PC-3 (cell line): ENCODE measurements at places on chromosomes 2 and 18.

DNA sequence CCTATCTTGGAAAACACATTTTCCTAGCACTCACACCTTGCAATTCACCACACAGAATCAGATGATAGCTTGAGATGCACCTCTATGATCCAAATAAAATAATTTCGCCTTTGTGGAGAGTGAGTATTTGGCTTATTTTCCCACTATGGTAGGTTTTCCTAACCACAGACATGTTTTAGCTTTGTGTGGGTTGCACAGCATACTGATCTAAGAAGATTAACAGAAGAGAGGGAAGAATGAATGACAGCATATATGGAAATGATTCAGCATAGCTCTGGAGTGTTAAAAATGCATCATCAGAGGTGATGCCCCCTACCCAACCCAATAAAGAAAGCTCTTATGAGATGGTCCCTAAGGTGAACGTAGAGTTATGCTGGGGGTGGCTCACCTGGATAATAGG, 72.5 kb downstream of the GCA start:
- no peaks in the 10 kb centered on the region for H3K36me3 ChIP-seq
- peaks cover 18% of the 10 kb centered on the region for H3K27me3 ChIP-seq
- H3K4me3 ChIP-seq, result no peak overlapping the region
- H3K4me1 ChIP-seq, result no peaks in the 10 kb centered on the region
- DNase-seq, result no peak

DNA sequence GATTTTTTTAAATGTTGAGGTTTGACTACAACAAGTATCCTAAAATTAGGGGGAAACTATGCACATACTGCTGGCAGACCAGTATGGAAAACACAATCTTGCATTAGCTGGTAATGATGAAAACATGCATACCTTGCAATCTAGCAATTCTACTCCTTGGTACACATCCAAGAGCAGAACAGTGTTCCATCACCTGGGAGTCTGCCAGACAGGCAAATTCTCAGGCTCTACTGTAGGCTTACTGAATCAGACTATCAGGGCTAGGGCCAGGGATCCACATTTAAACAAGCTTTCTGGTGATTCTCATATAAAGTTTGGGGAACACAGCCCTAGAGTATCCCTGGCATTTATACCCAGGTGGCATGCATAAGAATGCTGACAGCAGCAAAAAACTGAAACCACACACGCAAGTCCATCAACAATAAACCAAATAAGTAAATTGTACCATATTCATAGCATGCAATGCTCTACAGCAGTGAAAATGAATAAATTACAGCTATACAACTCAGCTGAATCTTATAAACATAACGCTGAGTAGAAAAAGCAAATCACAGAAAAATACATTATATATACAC, 13.6 kb downstream of the CDH2 start:
- peak; percentile 42 for DNase-seq
- H3K4me3 ChIP-seq, result no peak overlapping the region
- H3K36me3 ChIP-seq, result no peaks in the 10 kb centered on the region
- peaks cover 24% of the 10 kb centered on the region for H3K4me1 ChIP-seq
- H3K27ac ChIP-seq, result no peak overlapping the region

DNA sequence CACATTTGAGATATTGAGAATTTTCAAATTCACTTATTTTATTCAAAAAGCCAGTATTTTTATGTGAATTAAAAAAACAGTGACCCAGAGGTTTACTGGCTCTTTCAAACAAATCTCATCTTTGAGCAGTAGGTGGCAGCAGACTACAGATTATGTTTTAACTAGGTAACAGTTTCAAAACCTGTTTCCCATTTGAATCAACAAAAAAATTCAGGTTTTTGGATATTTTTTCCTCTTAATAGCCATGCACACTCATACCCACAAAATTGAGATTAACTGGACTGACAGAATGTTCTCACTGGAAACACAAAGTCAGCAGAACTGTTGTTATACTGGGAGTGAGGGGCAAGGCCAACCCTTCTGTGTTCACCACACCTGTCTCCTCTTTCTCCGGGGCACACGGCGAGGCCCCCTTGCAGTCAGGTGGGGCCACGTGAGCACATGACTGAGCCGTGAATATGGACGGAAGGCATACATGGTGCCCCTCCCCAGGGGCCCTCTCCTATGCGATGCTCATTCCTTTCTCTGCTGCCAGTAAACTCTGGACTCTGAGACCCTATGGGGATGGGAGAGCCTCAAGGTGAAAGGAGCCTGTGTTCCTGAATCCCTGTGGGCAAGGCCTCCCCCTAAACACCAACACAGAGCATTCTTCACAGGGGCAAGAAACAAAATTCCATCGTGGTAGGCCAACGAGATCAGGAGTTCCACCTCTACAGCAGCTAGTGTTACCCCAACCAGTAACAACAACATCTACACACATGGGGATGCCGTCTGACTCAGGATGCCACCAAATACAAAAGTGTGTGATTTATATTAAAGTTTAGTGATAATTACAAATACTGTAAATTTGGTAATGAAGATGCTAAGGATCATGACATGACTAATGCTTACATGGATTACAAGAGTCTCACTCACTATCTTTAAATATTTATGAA, 80.4 kb downstream of the LPIN2 start:
- H3K4me1 ChIP-seq, result no peaks in the 10 kb centered on the region
- no peaks in the 10 kb centered on the region for H3K27me3 ChIP-seq
- DNase-seq, result peak; percentile 87
- no peak overlapping the region for H3K27ac ChIP-seq
- H3K36me3 ChIP-seq, result peaks cover under 1% of the 10 kb centered on the region; the same call in 1 of the 2 replicates

GRCh38 chr2:72955228-72956049, 38.1 kb downstream of the EMX1 start:
- no peak overlapping the region for H3K27ac ChIP-seq
- DNase-seq, result no peak
- no peak overlapping the region for H3K4me3 ChIP-seq
- no peaks in the 10 kb centered on the region for H3K36me3 ChIP-seq
- H3K27me3 ChIP-seq, result no peaks in the 10 kb centered on the region

DNA sequence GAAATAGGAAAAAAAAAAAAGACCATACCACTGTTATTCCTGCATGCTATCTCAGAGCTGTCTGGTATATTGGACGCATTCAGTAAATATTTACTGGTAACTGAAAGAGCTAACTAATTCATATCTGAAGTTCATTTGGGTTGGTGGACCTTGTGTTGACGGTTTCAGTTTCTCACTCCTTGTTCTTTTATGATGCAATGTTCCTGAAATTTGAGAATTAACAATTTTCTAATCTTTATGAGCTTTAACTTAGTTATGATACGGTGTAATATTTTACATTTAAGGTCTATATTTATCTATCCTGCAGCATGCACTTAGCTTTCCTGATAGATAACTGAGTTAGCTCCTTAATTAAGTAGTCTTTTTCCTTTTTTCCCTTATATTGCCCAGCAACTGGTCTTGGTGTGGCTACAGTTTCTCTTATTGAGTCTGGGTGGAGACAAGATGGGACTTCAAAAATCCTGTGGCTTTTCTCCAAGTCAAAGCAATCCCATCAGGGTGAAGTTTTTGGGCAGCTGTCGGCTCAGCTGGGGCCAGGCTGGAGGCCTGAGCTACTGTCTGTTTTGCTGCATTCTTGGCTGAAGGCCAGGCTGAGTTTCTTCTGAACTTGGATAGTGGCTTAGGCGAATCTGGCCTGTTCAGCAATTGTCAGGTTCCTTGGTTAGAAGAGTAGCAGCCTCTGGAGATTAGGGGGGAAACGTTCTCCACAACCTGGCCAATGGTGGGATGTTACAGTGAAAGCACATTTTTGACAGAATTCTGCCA, 78.4 kb upstream of the MEX3C start:
- no peaks in the 10 kb centered on the region for H3K4me1 ChIP-seq
- H3K4me3 ChIP-seq, result no peak overlapping the region
- H3K36me3 ChIP-seq, result no peaks in the 10 kb centered on the region
- H3K27ac ChIP-seq, result no peak overlapping the region
- no peak for DNase-seq

DNA sequence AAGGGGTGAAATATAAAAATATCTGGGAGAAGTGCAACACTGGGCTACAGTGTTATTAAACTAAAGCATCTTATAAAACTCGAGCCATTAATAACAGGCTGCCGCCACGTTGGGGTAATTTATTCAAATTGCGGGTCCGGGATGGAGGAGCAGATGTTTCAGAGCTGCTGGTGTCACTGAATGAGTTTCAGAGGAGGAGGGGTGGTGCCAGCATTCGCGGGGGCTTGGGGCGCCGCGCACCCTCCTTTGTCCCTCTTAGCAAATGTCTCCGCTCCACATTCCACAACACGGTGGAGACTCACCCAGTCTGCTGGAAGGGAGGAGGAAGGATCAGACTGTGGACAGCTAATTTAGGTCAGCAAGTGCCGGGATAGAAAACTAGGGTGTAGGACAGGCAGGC, 260.5 kb downstream of the CELF4 start:
- H3K4me3 ChIP-seq, result no peak overlapping the region
- no peak for DNase-seq
- no peaks in the 10 kb centered on the region for H3K4me1 ChIP-seq
- H3K36me3 ChIP-seq, result no peaks in the 10 kb centered on the region
- no peak overlapping the region for H3K27ac ChIP-seq
- no peaks in the 10 kb centered on the region for H3K27me3 ChIP-seq

- DNase-seq, result no peak
- H3K4me3 ChIP-seq, result no peak overlapping the region
- H3K4me1 ChIP-seq, result no peaks in the 10 kb centered on the region
- no peaks in the 10 kb centered on the region for H3K27me3 ChIP-seq
- H3K36me3 ChIP-seq, result no peaks in the 10 kb centered on the region
- no peak overlapping the region for H3K27ac ChIP-seq
Observed at GRCh38 chr2:241133436-241133820, 15.8 kb downstream of the PASK start.

GRCh38 chr18:2102022-2102421, 469.3 kb downstream of the METTL4 start:
- no peaks in the 10 kb centered on the region for H3K4me1 ChIP-seq
- no peak for DNase-seq
- no peak overlapping the region for H3K4me3 ChIP-seq

DNA sequence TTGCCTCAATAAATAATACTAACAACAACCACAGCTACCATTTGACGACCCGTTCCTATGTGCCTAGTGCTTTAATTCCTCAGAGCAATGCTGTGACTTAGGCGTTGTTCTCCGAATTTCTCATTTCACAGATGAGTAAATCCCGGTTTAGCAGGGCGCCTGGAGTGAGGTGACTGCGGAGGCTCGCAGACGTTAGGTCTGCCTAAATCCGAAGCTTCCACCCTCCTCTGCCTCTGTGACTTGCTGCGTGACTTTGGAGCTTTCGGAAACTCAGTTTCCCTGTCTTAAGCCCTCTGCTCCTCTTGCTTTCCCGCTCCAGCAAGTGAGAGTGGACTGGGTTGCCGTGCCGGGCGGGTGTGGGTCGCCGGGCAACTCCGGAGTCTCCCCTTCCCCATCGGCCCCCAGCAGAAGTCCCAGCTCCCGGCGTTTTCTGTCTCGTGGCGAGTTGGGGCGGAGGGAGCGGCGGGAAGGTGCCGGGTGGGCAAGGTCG, 711 bp upstream of the ATOH8 start:
- peaks cover 46% of the 10 kb centered on the region for H3K27me3 ChIP-seq
- H3K4me3 ChIP-seq, result no peak overlapping the region
- no peaks in the 10 kb centered on the region for H3K36me3 ChIP-seq

DNA sequence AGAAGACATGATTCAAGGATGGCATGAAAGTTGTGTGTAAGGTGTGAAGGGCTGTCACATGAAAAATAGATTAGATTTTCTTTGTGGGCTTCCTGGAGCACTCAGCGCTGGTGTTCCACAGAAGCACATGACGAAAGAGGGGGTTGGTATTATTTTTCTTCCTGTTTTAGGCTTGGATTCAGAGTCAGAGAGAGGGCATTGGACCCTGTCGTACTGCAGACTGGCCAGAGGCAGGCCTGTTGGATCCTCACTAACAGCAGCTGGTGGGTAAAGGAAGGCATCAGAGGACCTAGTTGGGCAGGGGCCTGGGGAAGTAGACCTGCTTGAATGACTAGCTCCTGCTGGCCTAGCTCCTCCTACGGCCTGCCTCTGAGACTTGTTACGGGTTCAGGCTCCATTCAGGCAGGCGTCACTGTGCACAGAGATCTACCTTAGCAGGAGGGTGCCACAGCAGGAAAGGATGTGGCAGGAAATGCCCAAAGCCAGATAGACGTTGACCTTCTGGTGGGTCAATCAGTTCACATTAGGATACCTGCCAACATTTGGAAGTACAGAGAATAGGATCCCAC, 13.1 kb downstream of the CTLA4 start:
- H3K36me3 ChIP-seq, result no peaks in the 10 kb centered on the region
- no peak overlapping the region for H3K27ac ChIP-seq
- H3K4me3 ChIP-seq, result no peak overlapping the region
- DNase-seq, result no peak
- H3K4me1 ChIP-seq, result no peaks in the 10 kb centered on the region
- H3K27me3 ChIP-seq, result 0 out of 2 replicates have a peak, but pooled peaks cover 9% of the 10 kb centered on the region

GRCh38 chr2:36404318-36404717, 48.7 kb downstream of the CRIM1 start:
- peaks cover 32% of the 10 kb centered on the region for H3K4me1 ChIP-seq
- DNase-seq, result peak; percentile 79
- H3K27me3 ChIP-seq, result no peaks in the 10 kb centered on the region

- H3K4me1 ChIP-seq, result no peaks in the 10 kb centered on the region
- no peaks in the 10 kb centered on the region for H3K36me3 ChIP-seq
- H3K4me3 ChIP-seq, result no peak overlapping the region
- H3K27ac ChIP-seq, result no peak overlapping the region
Observed at GRCh38 chr2:234587341-234588053, 90.6 kb upstream of the ARL4C start.

- peaks cover 29% of the 10 kb centered on the region for H3K4me1 ChIP-seq
- H3K27ac ChIP-seq, result peak overlapping the region; percentile 99
- H3K27me3 ChIP-seq, result no peaks in the 10 kb centered on the region
- no peaks in the 10 kb centered on the region for H3K36me3 ChIP-seq
Observed at GRCh38 chr18:41501848-41502247, 453.2 kb upstream of the PIK3C3 start.

- H3K27me3 ChIP-seq, result no peaks in the 10 kb centered on the region
- no peaks in the 10 kb centered on the region for H3K36me3 ChIP-seq
- H3K27ac ChIP-seq, result no peak overlapping the region
- H3K4me3 ChIP-seq, result no peak overlapping the region
- DNase-seq, result no peak
Observed at GRCh38 chr2:232999354-232999753, 13.7 kb downstream of the NGEF start.

DNA sequence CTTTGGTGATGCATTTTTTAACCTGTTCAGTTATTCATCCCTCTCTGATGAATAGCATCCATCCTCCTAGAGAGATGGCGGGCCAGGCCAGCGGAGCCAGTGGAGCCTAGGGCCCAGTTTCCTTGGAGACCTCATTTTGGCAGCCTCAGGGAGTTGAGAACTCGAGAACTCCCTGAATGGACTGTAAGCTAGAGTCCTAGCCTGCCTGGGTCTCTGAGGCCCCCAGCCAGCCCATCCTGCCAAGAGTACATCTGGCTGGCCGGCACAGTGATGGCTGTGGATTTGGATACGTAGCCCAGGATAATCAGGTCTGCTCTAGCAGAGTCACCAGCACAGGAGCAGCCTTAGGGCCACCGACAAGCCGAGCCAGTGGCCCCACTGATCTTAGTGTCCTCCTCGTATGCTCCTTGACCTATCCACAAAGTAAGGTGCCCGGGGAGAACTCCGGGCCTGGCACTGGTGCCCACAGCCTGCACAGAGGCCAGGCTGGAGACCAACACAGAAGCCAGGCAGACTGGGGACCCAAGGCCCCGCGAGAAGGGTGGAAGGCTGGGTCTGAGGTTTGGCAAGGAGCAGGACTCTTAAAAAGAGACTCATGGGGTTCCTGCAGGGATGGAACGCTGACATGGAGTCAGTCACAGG, 110.5 kb upstream of the MCFD2 start:
- peaks cover 7% of the 10 kb centered on the region; the same call in 1 of the 2 replicates for H3K36me3 ChIP-seq
- H3K27me3 ChIP-seq, result no peaks in the 10 kb centered on the region
- no peak overlapping the region for H3K27ac ChIP-seq
- peaks cover 27% of the 10 kb centered on the region for H3K4me1 ChIP-seq

- H3K36me3 ChIP-seq, result no peaks in the 10 kb centered on the region
- no peaks in the 10 kb centered on the region for H3K27me3 ChIP-seq
- DNase-seq, result no peak
- no peak overlapping the region for H3K4me3 ChIP-seq
- H3K27ac ChIP-seq, result no peak overlapping the region
Observed at GRCh38 chr2:66346231-66346664, 88.7 kb upstream of the MEIS1 start.
